Fibroblast of skin of right quadriceps (primary cell): ENCODE measurements at places on chromosomes 1 and 21.

GRCh38 chr1:160328184-160328583 lies 14.9 kb downstream of the COPA start:
- DNase-seq, result no peak

GRCh38 chr1:59141267-59141863 lies 155.5 kb upstream of the FGGY start:
- no peak for DNase-seq

- no peak for DNase-seq
Observed at GRCh38 chr1:47558601-47559593, 121.1 kb downstream of the FOXD2 start.

GRCh38 chr1:93749894-93750301 lies 68.3 kb upstream of the BCAR3 start:
- no peak for DNase-seq

DNA sequence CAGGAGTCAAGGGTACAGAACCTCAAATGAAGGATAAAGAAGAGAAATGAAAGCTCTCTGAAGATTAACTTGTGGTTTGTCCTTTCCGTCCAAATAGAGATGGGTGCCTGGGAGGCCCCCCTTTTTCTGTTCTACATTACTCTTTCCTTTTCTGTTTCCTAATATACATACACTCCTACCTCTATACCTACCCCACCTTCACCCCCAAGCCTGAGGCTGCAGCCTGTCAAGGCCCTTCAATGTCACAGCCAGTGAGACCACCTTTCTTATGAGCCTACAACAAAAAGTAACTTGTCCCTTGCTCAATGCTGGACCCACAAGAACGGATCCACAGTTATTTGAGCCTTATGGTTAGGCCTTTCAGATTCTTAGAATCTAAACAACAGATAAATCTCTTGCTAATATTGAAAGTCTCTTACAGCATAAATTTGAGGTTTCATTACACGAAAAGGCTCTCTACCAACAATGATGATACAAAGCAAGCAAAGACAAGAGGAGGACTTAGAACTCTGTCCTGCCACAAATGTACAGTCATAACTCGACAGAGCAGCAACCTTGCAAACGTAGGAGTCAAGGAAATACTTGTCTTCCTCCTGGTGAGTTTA lies 4.1 kb upstream of the TRAF3IP3 start:
- DNase-seq, result no peak

GRCh38 chr1:204885288-204885711 lies 14.6 kb downstream of the NFASC start:
- DNase-seq, result peak; percentile 19

DNA sequence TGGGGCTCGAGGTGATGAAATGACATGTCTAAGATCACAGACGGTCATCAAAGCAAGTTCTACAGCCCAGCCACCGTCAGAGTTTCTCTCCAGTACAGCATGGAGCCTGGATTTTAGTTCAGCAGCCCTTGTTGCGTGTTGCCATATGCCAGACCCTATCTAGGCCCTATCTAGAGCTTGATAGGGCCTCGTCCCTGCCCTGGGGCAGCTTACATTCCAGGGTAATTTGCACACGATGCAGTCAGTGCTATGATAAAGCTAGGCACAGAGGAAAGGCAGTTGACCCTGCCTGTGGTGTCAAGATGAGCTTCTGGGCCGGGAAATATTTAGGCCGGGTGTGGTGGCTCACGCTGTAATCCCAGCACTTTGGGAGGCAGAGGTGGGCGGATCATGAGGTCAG lies 18.9 kb downstream of the ETV3L start:
- no peak for DNase-seq

GRCh38 chr21:45113543-45113942 lies 39.2 kb downstream of the ADARB1 start:
- DNase-seq, result no peak

DNA sequence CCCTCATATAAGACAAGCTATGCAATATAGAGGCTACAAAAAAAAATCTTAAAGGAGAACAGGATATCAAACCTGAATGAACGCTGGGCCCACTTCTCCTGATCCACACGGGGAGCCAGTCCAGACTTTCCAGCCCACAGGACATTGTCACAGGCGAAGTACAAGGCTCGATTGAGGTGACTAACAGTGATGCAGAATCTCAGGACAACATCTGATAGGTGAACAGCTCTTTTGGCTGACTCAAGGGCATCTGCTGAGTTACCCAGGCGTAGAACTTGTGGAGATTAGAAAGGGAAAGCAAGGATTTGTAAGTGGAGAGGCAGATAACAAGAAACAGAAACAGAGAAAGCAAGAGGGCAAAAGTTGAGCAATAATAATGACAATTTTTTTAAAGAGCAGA lies 1.8 kb downstream of the PEX11B start:
- no peak for DNase-seq

GRCh38 chr1:158285756-158286241 lies 3.9 kb upstream of the CD1C start:
- DNase-seq, result no peak

DNA sequence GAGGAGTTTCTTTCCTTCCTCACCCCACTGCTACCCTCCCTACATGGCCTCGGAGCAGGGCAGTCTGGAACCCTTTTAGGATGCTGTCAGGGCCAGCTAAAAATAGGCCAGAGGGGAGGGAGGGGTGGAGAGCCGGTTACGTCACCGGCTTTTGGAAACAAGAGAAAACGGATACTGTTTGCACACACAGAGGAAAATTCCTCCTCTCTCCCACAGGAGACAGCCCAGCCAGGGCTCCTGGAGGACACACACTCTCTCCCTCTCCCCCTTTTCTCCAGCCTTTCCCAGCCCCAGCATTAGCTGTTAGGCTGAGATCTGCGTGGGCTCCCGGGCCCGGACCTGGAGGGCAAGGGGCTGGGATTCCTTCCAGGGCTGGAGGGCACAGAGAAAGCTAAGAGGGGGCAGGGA lies 20.0 kb upstream of the ALDH4A1 start:
- DNase-seq, result peak; percentile 89

- no peak for DNase-seq
Observed at GRCh38 chr1:30795026-30795425, 37.5 kb upstream of the LAPTM5 start.

DNA sequence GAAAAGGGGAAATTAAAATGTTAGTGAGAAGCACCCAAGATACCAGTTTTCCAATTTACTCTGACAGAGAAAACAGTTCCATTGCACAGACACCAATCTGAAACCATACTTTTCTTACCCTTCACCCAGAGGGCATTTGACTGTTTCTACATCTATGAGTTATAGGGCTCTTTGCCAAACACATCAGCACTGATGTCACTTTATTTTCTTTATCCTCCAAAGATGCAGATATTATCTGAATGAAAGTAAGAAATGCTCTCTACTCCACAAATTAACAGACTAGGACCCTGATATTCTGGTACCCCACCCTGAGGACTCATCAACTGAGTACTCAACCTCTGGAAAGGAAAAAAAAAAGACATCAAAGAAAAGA lies 24.2 kb upstream of the PEX19 start:
- no peak for DNase-seq

GRCh38 chr1:21340230-21340945 lies 50.1 kb upstream of the ECE1 start:
- no peak for DNase-seq

DNA sequence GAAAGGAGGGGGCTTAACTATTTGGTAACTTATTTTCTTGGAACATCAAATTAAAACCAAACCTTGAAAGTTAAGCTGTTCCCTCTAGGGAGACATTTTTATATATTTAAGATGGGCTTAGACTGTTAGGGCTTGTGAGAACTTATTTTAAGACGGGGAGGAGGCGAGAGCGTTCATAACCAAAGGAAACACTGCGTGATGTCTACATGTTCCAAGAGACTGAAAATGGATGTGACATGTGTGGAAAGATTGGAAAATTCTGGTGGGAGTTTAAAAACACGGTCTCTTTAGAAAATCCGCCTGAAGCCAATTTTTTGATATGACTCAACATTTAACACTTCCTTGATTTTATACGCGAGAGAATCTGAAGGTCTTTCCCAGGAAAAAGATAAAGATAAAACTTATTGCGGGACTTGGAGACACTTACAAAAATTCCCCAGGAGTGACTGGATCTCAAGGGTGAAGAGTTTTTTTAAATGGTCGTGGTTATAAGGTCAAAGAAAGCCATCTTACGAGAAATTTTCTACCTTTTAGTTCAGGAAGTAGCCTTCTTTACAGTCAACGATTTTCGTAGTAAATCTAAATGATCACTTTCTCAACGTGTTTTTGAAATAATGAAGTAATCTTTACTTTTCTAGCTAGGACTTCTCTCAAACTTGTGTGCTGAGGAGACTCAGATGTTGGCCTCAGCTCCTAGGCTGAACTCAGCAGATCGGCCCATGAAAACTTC lies 828 bp downstream of the PNRC2 start:
- peak; percentile 19 for DNase-seq
